ENCODE measurements at places on chromosomes 5 and 9.
A peak's percentile ranks its signal among the peaks of the same experiment; 100 is the strongest.

DNA sequence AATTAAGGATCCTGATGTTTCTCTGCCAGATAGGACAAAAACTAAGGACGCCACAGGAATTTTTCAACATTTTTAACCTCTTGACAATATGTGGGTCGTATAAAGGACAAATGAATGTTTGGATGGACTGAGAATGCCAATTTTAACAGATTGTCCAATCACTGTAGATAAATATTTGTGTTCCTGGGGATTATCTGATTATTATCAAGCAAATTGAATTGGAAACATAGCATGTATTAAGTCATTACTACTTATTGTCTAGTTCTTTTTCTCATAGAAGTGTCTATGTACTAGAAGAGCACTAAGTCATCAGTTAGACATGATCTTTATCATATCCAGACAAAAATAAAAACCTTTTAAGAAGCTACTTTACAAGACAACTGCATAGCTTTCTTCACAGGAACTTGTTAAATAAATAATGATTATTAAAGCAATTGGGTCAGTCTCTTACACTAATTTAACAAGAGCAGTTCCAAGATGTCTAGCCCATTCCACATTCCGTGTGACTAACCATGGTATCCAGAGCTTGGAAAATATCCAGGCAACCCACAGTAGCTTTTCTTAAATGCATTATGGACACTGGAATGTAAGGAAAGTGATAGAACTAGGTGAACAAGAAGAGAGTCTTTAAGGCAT lies 127.5 kb upstream of the CDKN2B start:
- no peak for DNase-seq

- DNase-seq: no peak
These were observed 20.3 kb upstream of the GABRG2 start for GRCh38 chr5:162047279-162047678.

GRCh38 chr9:71637926-71638325 lies 130.4 kb downstream of the CEMIP2 start:
- no peak for DNase-seq

- no peak for DNase-seq
These were observed 153.1 kb downstream of the HSD17B3 start for GRCh38 chr9:96148634-96149532.

GRCh38 chr5:174790906-174791305 lies 66.5 kb downstream of the MSX2 start:
- no peak for DNase-seq

GRCh38 chr9:17462869-17463464 lies 115.9 kb upstream of the SH3GL2 start:
- peak; percentile 2 for DNase-seq

GRCh38 chr5:173429489-173430150 lies 101.4 kb upstream of the STC2 start:
- DNase-seq: no peak

GRCh38 chr5:122350496-122350895 lies 38.5 kb downstream of the SNCAIP start:
- no peak for DNase-seq

DNA sequence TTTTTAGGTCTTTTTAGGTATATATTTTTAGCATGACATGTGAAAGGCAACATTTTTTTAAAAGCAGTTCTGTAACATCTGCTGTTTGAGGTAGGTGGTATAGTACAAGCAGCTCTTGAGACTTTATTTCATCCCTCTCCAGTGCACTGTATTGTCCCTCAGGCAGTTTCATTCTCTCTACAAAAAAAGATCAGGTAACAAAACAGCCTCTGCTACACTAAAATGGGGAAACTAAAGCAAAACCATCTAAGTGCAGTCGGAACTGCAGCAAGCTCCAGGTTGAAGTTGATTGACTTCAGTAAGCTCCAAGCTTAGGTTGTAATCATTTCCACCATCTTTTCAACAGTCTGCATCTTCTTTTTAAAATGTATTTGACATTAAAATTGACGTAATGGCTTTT lies 195.6 kb downstream of the DEPDC1B start:
- no peak for DNase-seq

GRCh38 chr5:112349371-112349770 lies 69.7 kb downstream of the EPB41L4A start:
- no peak for DNase-seq

- no peak for DNase-seq
These were observed 268.7 kb downstream of the IRX2 start for GRCh38 chr5:2482778-2483177.

DNA sequence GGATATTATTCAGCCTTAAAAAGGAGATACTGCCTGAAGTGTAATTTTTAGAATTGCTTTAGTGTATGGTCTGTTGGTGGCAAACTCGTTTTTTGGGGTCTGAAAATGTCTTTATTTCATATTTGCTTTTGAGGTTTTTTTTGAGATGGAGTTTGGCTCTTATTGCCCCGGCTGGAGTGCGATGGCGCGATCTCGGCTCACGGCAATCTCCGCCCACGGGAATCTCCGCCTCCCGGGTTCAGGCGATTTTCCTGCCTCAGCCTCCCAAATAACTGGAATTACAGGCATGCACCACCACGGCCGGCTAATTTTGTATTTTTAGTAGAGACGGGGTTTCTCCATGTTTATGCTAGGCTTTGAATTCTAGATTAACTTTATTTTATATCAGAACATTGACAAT lies 20.2 kb upstream of the PCDHB1 start:
- DNase-seq: no peak

DNA sequence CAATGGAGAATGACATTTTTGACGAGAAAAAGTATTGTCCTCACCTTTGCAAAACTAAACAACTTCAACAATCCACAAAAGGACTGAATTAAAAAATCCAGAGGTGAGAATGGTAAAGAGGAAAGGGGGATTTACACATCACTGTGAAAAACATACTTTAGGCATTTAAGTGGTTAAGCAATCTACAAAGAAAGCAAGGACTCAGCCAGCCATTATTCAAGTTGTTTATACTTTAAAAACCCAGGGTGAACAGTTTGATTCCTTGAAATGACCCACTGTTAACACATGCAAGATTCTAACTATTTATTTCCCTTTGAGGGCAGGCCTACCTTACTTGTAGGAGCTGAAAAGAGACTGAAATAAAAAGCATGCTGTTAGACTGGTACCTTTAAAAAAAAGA lies 29.3 kb downstream of the TUT7 start:
- DNase-seq: no peak

- DNase-seq: no peak
These were observed 101.4 kb downstream of the PPARGC1B start for GRCh38 chr5:149831492-149831891.

- DNase-seq: no peak
These were observed 43.5 kb upstream of the TCF7 start for GRCh38 chr5:134070725-134071613.

DNA sequence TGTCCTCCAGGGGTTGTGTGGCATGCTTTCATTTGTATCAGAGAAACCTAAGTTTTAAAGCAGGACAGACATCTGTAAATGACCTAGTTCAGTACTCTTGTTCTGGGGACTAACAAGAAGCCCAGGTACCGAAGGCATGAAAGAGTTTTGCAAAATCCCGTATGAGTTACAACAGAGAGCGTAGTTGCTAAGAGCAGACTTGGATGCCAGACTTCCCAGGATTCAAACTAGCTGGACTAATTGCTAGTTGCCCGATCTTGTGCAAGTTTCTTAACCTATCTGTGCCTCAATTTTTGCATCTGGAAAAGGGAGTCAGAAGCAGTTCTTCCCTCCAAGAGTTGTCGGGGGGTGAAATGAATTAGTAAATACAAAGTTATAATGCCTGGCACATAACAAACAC lies 20.9 kb downstream of the FBXL7 start:
- no peak for DNase-seq

GRCh38 chr9:127578627-127578951 lies 33.5 kb upstream of the STXBP1 start:
- DNase-seq: no peak

DNA sequence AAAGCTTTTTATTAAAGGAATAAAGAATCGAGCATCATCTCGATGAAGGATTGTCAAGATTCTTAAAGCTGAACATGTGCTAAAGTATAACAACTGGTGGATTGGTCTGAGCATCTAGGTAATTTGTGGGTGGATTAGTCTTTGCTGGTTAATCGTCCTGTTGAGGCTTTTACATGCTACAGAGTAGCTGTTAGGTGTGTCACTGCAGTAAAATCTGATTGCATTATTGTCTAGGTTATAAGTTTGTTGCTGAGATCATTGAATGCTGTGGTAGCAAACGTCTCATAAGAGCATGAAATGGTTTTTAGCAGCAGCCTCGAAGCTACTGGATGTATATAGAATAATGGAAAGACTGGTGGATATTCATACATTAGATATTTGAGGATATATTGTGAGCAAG lies 7.2 kb downstream of the FBXO38 start:
- DNase-seq: no peak

GRCh38 chr5:61969347-61969746 lies 336.7 kb upstream of the KIF2A start:
- no peak for DNase-seq

GRCh38 chr9:20512636-20513035 lies 109.7 kb downstream of the MLLT3 start:
- DNase-seq: no peak

GRCh38 chr5:62795926-62796325 lies 217.3 kb downstream of the LRRC70 start:
- no peak for DNase-seq

DNA sequence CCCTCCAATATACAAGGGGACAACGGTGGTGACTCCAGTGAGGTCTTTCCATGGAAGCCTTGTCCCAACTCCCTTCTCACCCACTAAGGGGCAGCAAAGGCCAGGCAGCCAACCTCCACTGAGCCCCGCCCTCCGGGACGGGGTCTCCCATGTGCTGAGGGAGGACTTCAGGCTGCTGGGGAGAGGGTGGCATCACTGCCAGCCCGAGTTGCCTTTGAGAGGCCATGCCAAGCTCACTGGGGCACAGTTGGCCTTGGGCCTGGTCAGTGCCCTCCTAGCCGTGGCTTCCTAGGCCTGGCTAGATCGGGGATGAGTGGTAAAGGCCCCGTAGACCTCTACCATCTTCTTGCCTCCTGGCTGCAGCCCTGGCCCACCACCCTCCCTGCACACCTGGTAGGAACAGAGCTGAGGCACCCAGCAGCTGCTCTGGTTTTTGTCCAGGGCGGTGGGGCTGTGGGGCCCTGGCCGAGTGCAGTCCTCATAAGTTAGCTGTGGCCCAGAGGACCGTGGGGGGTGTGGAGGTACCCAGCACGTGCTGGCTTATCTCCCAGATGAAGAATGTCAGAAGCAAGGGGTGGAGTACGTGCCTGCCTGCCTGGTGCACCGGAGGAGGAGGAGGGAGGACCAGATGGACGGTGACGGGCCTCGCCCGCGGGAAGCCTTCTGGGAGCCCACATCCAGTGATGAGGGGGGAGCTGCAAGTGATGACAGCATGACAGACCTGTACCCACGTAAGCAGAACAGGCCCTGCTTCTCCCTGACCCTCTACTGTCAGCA lies 3.2 kb downstream of the SURF2 start:
- no peak for DNase-seq

DNA sequence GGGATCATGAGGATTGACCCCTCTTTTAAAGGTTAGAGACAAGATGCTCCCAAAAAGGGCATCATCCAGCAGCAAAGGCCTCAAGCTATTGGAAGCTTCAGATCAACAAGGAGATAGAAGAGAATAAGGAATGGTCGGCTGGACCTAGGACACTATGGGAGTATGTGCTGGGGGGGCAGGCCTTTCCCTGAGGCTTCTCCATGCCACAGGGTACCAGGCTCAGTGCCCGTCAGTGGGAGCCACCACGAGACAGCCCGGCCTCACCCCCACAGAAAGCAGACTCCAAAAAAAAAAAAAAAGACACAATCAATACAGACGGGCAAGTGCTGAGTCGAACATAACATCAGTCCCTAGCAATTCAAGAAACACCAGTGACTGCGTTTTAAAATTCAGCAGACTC lies 117.4 kb downstream of the KLHL3 start:
- DNase-seq: no peak

- no peak for DNase-seq
These were observed 52.5 kb downstream of the ECPAS start for GRCh38 chr9:111431684-111432083.

DNA sequence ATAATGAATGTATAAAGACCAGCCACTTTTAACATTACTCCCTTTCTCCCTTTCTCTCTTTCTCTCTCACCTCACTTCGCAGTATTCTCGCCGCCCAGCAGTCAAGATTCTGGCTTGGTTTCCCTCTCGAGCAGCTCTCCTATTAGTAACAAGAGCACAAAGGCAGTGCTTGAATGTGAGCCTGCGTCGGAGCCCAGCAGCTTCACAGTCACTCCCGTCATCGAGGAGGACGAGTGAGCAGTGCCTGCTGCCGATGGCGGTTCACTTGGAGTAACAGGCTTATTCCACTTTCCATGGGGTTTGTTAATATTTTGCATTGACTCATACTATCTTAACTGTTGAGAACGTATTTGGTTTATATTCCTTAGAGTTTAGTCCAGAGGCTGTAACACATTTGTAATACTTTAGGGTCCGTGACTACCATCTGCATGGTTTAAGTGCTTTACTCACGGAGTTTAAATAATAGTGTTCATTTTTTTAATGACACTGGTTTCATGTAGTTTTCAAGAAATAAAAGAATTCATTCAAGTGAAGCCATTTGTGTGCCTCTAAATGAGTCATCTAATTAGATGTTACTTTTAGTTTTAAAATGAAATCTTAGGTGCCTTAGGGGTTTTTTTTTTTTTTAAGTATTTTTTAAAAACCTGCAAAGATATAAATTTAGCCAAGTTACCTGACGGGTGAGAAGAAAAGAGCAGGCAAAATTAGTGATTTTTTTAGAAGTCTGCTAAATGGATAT lies 8.4 kb upstream of the DMRT3 start:
- peak; percentile 4 for DNase-seq

GRCh38 chr5:75168026-75168735 lies 68.5 kb downstream of the ANKRD31 start:
- no peak for DNase-seq

GRCh38 chr9:121667214-121667613 lies 15.8 kb downstream of the DAB2IP start:
- DNase-seq: no peak

GRCh38 chr5:59955241-59955640 lies 61.7 kb upstream of the PDE4D start:
- DNase-seq: no peak

- DNase-seq: no peak
These were observed 23.4 kb upstream of the MAMDC2 start for GRCh38 chr9:70020217-70020616.

DNA sequence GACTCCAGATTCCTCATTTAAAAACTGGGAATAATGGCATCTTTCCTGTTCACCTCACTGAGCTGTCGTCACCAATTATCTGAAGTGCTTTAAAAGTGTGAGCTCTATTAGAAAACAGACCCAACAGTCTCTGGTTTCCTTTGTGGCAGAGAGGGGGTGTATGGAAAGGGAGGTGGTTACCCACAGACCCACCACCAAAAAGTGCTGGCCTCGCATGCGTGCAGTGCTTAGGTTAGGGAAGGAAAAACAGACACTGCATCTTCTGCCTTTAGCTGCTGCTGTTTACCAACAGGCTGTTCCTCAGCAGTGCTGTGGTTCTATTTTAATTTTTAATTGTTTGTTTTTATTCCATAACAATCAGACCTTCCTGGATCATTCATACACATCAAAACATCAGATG lies 249.6 kb downstream of the PIK3R1 start:
- no peak for DNase-seq

DNA sequence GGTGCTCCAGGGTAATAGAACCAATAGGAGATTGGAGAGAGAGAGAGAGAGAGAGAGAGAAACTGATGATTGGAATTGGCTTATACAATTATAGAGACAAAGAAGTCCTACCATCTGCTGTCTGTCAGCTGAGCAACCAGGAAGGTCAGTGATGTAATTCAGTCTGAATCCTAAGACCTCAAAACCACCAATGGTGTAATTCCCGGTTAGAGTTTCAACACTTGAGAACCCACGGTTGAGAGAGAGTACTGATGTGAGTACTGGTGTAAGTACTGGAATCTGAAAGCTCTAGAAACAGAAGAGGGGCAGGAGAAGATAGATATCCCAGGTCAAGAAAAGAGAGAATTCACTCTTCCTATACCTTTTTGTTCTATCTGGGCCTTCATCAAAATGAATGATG lies 775.8 kb downstream of the EFNA5 start:
- no peak for DNase-seq
